Mesenchymal stem cell (in vitro differentiated cells and primary cell): ENCODE measurements at places on chromosomes 16 and 17.
A peak's percentile ranks its signal among the peaks of the same experiment; 100 is the strongest.

- no peak for DNase-seq
Observed at GRCh38 chr17:76131051-76131691, 9.9 kb downstream of the FOXJ1 start.

DNA sequence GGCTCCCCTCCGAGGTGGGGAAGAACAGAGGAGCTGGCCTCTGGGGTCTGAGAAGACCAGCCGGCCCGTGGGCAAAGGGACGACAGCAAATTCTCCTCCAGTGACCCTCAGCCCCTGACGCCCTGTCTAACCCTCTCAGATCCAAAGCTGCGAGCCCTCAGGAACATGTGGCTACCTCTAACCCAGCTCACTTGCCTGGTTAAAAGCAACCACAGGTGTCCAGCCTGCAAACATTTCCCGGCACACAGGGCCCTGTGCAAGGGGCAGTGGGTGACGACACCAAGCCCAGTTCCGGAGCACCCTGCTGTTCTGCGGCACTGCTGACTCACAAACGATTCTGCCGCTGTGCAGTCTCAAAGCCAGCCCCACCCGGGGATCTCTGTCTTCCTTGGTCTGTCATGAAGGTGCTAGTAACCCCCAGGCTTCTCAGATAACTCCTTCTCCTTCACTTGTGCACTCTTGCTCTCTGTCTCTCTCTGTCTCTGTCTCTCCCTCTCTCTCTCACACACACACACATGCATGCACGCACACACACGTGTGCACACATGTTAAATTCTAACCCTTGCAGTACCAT is 23.0 kb downstream of the WNT3 start:
- no peak for DNase-seq

GRCh38 chr16:73337373-73338296 is 289.7 kb upstream of the ZFHX3 start:
- no peak for DNase-seq

DNA sequence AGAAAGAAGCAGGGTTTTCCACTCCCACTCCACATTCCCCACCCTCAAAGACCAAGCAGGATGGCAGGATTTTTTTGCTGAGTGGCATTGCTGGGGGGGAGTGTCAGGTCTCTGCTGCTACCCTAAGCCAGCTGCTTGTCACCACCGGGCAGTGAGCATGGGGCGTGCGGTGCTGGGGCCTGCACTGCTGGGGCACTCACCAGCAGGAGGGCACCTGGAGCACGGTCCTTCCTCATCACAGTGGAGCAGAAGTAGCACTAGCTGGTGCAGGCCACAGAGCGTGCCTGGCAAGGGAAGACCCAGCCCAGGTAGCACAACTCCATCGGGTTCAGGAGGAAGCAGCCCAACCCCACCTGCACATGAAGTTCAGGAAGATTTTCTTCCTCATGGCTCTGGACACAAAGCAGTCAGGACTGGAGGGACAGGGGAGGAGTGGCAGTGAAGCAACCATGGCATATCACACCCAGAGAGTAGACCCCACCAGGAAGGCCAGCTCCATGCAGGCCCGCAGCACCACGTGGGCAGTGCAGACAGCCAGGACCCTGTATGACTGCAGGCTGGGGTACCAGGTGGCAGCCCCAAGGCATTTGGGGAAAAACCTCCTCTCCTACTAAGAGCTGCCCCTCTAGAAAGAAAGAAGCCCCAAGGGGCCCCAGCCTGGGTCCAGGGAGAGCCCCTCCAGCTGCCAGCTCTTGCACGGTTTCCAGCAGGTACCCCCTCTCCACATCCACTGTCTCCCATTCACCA is 16.7 kb upstream of the MYO18A start:
- DNase-seq, result no peak

- DNase-seq, result peak; percentile 88
Observed at GRCh38 chr17:78737332-78737731, 44.7 kb downstream of the CYTH1 start.

- peak; percentile 80 for DNase-seq
Observed at GRCh38 chr17:48541577-48542113, 3.3 kb downstream of the HOXB2 start.

GRCh38 chr16:49003992-49004391 is 277.6 kb downstream of the CBLN1 start:
- DNase-seq, result no peak

DNA sequence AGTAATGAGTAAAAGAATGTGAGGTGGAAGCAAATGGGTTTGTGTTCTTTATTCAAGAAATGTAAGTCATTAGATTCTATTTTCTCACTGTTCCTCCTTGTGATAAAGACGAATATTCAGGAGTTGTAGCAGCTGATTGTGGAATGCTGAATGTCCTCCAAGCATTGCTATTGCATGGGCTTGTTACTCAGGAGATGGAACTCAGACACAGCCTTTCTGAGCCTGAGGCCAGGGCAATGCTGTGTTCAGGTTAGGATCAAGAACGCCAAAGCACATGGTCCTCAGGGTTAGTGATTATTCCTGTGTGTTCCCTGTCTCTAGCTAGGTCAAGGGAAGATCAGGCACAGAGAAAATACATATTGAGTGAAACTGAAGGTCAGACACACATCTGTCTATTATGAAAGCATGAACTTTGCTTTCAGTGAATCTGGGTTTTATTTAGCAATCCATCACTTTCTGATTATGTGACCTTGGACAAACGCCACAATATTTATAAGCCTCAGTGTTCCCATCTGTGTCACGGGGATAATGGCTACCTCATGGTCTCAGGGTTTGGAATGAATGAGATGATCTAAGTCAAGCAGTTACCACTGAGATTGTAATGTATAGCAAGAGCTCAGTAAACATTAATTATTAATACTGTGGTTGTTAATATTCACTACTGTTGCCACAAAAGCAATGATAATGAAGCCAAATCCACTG is 426.8 kb upstream of the DYNLRB2 start:
- DNase-seq, result no peak

DNA sequence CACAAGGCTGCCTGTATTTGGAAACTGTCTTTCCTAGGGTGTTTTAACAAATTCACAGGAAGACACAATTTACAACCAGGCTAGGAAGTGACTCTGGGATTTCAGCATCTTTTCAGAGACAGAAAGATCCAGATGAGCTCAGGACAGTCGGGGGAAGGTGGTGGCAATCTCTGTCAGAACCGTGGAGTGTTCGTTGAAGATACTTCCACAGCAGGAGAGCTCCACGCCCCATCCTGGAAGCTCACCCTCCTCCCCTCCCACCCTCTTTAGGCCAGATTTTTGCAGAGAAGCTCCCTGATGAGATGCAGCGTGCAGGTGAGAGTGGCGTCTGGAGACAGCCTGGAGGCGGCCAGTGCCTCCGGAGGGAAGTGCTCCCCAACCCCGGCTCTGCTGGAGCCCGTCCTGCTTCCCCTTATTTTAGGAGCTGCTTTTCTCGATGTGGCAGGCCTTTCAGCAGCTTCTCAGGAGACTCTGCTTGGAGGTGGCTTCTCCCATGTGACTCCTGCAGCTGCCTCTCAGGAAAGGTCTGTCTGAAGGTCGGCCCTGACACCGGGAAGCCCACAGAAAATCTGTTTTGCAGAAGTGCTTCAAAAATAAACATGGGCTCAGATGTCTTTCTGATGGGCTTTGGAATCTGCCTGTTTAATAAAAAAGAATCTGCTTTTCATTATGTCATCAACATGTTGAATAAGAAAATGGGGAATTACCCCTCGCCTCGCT is 186.4 kb upstream of the CHMP6 start:
- DNase-seq, result no peak

DNA sequence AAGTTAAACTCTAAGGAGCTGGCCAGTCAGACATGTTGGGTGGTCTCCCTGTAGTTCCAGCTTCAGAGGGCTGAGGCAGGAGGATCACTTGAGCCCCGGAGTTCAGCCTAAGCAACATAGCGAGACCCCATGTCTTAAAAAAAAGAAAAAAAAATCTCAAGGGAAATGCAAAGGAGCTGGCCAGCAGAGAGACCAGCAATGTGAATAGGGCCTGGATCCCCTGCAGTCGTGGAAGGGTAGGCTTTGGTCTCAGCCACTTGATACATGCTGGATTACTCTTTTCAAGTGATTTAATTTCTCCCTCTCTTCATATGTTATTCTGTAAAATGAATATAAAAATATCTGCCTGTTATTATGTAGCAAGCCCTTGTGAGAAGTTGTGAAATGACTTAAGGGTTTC is 207.7 kb downstream of the SPECC1 start:
- DNase-seq, result no peak

- no peak for DNase-seq
Observed at GRCh38 chr17:8237175-8237574, 10.7 kb downstream of the CTC1 start.

DNA sequence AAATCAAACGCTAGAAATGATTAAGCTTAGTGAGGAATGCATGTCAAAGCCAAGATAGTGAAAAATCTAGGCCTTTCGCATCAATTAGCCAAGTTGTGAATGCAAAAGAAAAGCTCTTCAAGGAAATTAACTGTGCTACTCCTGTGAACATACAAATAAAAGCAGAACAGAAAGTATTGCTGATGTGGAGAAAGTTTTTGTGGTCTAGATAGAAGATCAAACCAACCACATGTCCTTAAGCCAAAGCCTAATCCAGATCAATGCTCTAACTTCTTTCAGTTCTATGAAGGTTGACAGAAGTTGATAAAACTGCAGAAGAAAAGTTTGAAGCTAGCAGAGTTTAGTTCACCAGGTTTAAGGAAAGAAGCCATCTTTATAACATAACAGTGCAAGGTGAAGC is 1044.6 kb downstream of the CDH11 start:
- no peak for DNase-seq

DNA sequence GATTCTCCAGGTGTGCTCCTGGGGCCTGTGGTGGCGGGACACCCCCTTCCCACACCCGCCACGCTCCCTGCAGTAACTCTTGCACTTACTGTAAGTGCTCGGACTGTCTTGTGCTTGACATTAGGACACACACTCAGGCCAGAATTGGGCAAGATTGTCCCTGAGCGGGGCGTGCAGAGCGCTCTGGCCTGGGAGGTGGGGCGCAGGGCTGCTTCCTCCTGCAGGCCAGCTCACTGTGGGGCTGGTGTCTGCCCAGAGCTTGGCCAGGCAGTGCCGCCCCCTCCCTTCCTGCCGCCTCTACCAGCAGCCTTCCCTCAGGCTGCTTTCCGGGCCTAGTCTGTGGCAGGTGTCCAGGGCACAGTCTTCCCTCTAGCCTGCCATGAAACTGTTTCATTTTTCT is 6.1 kb upstream of the ATP6V0C start:
- no peak for DNase-seq

DNA sequence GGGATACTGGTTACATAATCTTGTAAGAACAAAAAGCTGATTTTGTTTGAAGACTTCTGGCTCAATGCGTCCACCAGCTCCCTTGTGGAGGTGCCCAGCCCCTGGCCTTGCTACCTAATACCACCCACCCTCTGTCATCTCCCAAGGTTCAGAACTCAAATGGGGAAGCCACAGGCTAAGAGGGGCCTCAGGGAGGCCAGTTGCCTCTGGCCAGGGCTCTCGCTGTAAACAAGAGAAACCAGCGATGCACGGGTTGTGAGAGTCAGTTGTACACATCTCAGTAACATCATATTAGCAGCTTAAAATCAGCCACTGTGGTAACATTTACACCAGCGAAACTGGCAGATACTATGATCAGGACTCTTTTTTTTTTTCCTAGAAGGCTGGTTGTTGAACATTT is 6.0 kb downstream of the TEKT5 start:
- DNase-seq, result no peak

GRCh38 chr17:50689956-50690886 is 17.5 kb downstream of the ANKRD40 start:
- no peak for DNase-seq

DNA sequence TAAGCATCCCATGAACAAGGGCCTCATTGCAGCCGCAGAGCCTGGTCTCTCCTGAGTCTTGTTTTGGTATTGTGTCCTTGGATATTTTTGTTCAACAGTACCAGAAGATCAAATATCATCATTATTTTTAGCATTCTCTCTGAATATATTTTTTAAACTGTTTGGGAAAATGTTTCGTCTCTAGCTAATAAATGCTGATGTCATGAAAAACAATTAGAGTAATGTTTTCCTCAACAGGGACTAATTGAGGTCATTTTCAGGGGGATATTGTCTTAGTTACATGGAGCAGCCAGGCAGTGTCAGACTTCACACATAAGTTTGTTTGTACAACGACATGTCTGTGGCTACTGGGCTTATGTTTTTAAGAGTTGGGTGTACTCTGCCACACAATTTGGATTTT is 805.3 kb upstream of the SOX9 start:
- no peak for DNase-seq

DNA sequence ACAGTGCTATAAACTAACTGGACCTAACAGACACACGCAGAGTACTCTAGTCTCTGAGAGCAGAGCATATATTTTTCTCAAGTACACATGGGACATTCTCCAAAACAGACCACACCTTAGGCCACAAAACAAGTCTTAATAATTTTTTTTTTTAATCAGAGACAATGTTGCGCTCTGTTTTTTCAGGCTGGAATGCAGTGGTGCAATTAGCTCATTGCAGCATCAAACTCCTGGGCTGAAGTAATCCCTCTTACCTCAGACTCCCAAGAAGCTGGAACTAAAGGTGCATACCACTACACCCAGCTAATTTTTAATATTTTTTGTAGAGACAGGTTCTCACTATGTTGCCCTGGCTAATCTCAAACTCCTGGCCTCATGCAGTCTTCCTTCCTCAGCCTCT is 37.7 kb downstream of the ULK2 start:
- DNase-seq, result no peak

- peak; percentile 96 for DNase-seq
Observed at GRCh38 chr17:77287432-77288068, 146.8 kb downstream of the SEC14L1 start.

DNA sequence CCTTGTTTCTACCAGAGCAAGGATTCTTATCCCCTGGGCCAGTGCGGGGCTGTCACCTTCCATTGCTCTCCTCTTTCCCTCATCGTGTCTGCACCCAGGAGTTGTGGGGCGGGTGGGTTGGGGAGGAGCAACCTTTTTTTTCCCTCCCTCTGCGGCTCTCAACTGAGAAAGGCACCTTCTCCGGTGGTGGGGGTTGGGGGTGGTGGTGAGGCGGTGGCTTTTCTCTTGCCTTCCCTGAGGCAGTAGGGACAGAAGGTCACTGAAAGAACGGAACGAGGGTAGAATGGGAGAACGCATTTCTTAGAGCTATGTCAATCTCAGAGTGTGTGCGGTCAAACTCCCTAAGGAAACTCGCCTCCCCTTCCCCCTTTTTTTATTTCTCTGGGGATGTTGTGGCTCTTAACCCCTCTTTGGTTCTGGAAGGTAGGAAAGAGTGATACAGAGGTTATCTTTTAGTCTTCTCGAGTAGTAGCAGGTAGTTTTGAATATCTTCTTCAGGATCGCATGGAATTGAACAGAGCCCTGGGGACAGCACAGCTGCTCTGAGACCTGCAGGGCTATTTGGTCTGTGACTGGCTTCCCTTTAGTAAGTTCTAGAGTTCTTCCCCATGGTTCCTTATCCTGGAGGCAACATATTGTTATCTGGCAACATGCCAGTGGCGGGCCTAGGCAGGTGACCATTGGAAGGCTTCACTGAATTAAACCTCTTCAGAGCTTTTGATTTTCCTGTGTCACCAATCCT is 994 bp downstream of the CLTC start:
- DNase-seq, result peak; percentile 54
